Activated T-cell treated with anti-CD3 and anti-CD28 coated beads, Interleukin-2, amount 50 U/mL, for 72 hours (primary cell): ENCODE measurements at places on chromosomes 4 and X. TPM values are rescaled to one million over a fixed set of nuclear protein-coding genes. Genes with fewer than 3 reads are reported as not detected.

DNA sequence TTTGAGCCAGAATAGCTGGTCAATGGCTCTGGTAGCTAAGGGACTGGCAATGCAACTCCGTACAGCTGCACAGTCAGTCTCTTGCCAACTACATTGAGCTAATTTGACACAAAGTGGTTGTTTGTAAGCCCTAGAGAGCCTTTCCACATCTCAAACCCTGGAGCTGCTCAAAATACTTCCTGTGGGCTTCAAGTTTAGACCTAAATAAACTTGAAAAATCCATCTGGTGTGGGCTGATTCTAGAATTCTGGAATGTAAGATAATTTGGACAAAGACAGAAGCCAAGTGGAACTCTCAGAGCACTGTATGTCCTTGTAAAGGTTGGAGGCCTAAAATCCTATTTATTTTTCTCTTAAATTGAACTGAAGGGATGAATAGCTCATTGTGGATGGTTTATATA is 380.8 kb downstream of the SPRY1 start:
- no peak for DNase-seq
- H3K36me3 ChIP-seq: no peaks in the 10 kb centered on the region

DNA sequence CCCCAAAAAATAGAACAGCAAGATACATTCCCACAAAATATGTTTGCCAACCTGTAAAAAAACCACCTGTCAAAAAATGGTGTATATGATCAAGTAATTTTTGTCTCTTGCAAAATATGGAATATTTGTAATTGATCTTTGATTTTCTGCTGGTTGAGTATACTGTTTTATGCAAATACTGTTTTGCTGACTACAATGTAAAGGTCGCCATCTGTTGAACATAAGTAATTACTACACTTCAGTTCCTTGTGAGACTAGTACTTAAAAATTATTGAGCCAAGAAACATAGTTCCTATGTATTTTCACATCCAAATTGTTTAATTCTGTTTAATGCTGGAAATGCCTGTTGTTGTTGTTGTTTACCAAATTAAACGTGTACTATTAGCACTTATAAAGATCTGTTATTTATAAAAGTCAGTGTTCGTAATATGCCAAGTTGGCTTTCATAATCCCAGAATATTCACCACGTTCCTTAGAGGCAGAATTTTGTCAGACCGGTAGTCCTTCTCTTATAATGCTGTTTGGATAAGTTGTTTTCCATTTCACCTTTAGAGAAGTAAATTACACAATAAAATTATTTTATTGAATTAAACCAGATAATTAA is 144.2 kb downstream of the PDLIM5 start:
- H3K4me3 ChIP-seq: no peak overlapping the region
- H3K4me1 ChIP-seq: no peaks in the 10 kb centered on the region
- H3K36me3 ChIP-seq: no peaks in the 10 kb centered on the region
- no peak for DNase-seq

DNA sequence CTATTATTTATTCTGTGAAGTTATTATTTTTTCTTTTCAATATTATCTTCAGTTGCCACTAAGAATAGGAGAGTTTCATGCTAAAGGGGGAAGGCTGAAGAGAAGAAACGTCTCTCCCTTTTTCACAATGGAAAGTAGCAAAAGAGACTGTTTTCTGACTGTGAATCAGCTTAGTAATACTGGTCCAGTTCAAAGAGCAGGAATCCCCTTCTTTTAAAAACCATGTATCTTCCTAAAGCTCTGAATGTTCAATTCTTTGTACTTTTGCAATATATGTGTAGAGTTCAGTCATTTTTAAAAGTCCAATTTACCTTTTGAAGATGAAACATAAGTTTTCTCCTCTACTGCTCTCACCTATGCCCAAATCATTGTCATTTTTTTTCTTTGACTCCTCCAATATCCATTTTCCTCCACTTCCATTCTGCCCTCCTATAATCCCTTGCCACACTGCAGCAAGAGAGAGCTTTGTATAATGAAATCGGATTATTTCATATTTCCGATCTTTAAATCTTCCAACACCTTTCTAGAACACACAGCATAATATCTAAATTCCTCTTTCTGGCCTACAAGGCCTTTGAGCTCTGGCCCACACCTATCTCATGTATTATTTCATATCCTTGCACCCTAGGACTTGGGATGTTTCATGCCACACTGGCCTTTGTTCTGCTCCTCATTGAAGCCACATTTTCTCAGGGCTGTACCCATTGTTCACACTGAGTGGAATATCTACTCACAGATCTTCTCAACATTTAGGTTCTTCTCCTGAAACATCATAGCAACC is 195.3 kb downstream of the CAMK2D start:
- peaks cover 40% of the 10 kb centered on the region for H3K4me1 ChIP-seq
- peaks cover 9% of the 10 kb centered on the region for H3K36me3 ChIP-seq
- peak overlapping the region; percentile 4 for H3K4me3 ChIP-seq
- H3K27me3 ChIP-seq: no peaks in the 10 kb centered on the region

DNA sequence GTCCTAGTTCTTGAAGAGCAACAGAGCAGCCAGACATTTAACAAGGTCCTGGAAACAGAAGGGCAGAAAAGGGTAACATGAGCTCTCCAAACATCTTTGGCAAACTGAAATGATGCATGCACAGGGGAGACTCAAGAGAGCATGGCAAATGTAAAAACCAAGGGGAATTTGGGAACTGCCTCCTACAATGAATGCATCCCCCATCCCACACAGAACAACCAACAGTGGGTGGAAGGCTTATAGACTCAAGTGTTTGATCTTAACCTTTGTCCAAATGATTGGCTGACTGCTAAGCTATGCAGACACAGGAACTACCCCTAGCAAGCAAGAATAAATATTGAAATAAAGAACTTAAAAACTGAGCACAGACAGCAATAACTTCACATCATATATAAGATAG is 74.4 kb downstream of the CENPC start:
- H3K4me3 ChIP-seq: no peak overlapping the region
- H3K36me3 ChIP-seq: peaks cover 24% of the 10 kb centered on the region
- DNase-seq: no peak
- no peak overlapping the region for H3K27ac ChIP-seq
- H3K27me3 ChIP-seq: no peaks in the 10 kb centered on the region

- peaks cover 9% of the 10 kb centered on the region for H3K4me1 ChIP-seq
- H3K4me3 ChIP-seq: no peak overlapping the region
- DNase-seq: no peak
- H3K27ac ChIP-seq: no peak overlapping the region
- H3K27me3 ChIP-seq: no peaks in the 10 kb centered on the region
- no peaks in the 10 kb centered on the region for H3K36me3 ChIP-seq
These were observed 48.4 kb downstream of the ZBTB49 start for GRCh38 chr4:4338210-4339001.

GRCh38 chrX:31057691-31058090 is 14.2 kb downstream of the FTHL17 start:
- no peaks in the 10 kb centered on the region for H3K4me1 ChIP-seq
- H3K36me3 ChIP-seq: peaks cover 2% of the 10 kb centered on the region
- peak; percentile 51 for DNase-seq
- no peak overlapping the region for H3K4me3 ChIP-seq
- H3K27me3 ChIP-seq: peaks cover 7% of the 10 kb centered on the region
- no peak overlapping the region for H3K27ac ChIP-seq

The PCGF3 gene
- 35.5 TPM for total RNA-seq

The CFAP99 gene
- not detected for total RNA-seq

The FHIP1A gene
- total RNA-seq: 0.22 TPM

The PNMA6F gene
- not detected for total RNA-seq
